Caco-2 (cell line): ENCODE measurements at places on chromosomes 13 and 19.
A peak's percentile ranks its signal among the peaks of the same experiment; 100 is the strongest.

DNA sequence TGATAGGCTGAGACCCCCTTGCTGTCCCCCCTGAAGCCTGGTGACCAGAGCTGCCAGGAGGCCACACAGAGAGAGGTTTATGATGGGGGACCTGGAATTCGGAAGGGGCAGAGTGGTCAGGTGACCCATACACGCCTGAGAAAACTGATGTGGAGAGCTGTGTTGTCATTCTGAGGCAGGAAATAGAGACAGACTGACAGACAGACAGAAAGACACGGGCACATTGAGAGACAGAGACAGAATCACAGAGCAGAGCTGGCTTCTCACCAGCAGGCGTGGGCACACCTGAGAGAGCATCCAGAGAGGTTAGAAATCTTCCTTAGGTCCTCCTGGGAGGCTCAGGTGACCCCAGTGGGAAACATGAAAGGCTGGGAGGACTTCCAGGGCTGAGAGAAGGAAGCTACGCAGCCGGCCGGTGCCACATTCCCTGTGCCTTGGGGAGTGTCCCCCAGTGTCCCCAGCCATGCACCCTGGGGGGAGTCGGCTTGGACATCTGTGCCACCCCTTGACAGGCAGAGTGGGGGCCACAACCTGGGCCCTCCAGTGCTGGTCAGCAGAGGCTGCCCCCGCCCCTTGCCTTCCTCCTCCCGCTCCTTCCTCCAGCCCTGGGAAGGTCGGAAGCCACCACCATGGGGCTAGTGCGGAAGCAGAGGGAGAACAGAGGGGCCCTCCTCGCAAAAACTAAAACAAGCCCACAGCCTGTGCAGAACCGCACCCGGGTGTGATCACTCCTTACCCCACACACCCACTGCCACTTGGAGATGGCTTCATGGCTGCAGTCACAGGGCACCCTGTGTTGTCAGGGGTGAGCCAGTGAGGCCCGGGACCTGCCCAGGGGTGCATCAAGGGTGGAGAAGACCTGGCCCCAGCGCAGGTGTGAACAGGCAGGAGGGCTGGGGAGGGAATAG lies 2.2 kb downstream of the FFAR1 start:
- DNase-seq, result no peak

DNA sequence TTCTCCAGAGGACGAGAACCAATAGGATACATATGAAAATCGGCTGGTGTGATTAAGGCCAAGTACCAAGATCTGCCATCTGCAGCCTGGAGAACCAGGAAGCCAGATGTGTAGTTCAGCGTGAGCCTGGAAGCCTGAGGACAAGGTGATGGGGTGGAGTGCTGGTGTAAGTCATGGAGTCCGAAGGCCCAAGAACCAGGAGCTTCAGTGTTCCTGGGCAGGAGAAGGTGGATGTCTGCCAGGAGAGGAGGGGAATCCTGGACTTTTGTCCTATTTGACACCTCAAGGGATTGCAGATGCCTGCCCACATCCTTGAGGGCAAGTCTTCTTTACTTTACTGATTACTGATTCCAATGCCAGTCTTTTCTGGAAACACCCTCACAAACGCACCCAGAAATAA lies 71.5 kb downstream of the SPATA13 start:
- no peak for DNase-seq

GRCh38 chr13:92483894-92484293 lies 742.7 kb upstream of the GPC6 start:
- DNase-seq, result no peak

DNA sequence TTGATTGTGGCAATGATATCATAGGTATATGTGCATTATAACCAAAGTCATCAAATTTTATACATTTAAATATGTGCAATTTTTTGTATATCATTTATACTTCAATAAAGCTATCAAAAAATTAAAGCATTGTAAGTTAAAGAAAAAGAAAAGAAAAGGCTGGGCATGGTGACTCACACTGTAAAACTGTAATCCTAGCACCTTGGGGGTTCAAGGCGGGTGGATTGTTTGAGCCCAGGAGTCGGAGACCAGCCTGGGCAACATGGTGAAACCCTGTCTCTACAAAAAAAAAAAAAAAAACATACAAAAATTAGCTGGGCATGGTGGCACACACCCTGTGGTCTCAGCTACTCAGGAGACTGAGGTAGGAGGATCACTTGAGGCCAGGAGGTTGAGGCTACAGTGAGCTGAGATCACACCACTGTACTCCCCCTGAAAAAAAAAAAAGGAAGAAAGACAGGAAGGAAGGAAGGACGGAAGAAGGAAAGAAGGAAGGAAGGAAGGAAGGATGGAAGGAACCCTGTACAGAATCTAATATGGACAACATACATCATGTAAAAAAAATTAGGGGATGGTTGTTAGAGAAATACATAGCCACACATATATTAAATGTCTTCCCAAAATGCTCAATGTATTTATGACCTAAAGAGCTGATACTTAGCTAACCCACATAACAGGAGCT lies 21.7 kb upstream of the SLC25A30 start:
- DNase-seq, result no peak

DNA sequence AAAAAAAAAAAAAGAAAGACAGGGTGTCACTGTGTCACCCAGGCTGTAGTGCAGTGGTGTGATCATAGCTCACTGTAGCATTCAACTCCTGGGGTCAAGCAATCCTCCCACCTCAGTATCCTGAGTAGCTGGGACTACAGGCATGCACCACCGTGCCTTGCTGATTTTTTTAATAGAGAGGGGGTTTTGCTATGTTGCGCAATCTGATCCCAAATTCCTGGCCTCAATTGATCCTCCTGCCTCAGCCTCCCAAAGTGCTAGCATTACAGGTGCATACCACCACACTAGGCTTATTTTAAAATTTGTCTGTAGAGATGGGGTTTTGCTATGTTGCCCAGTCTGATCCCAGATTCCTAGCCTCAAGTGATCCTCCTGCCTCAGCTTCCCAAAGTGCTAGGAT lies 159.3 kb downstream of the PTPRS start:
- no peak for DNase-seq

- DNase-seq, result no peak
Measured at GRCh38 chr13:21130116-21130515, 46.2 kb downstream of the SKA3 start.

DNA sequence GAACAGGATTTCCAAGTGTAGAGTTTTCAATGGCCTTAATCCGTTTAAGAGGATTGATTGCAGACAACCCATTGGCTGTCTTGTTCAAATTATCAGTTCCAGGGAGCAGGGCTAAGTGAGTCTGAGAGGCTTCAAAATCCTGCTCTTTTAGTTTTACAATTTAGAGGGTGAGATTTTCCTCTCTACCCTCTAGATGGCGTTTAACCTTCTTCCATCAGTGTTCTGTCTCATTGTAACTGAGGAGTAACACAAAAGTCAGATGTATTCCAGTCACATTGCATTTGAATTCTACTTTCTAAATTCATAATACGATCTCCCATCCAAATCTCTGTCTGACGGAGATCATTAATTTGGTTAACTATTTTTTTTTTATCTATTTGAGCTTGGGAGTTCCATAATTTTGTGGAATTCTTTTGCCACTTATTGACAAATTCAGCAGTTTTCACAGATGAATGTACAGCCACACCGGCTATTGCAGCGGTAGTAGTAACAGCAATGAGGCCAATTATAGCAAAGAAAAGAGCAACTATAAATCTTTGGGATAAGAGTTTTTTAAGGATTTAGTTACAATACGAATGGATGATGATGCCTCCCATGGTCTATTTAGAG lies 7.8 kb upstream of the C19orf84 start:
- DNase-seq, result no peak

- DNase-seq, result peak; percentile 61
Measured at GRCh38 chr19:36771261-36772231, 1.1 kb downstream of the ZNF850 start.

- DNase-seq, result peak; percentile 30
Measured at GRCh38 chr13:29369060-29369743, 226.3 kb downstream of the SLC7A1 start.
